ENCODE measurements at places on chromosomes 4 and X. TPM values are rescaled to one million over a fixed set of nuclear protein-coding genes. Genes with fewer than 3 reads are reported as not detected.

The NSG1 gene
- 7.9 TPM for total RNA-seq

The SLC38A5 gene
- total RNA-seq = 9.7 TPM

The KIT gene
- total RNA-seq = 3.0 TPM

The CPE gene
- total RNA-seq = 26.3 TPM

The ODAPH gene
- not detected for total RNA-seq

The MEPE gene
- total RNA-seq = not detected

The CNGA1 gene
- total RNA-seq = 17.8 TPM

The DKK2 gene
- total RNA-seq = not detected

The PNPLA4 gene
- total RNA-seq = 28.6 TPM

The PPP4R3C gene
- total RNA-seq = not detected

The ELF4 gene
- total RNA-seq = 43.7 TPM

The PDZD4 gene
- total RNA-seq = 2.8 TPM

Data from mucosa of descending colon (tissue), 3 donors.